ENCODE measurements at places on chromosomes 11 and 22.

GRCh38 chr11:76385903-76386302 lies 4.8 kb downstream of the GVQW3 start:
- DNase-seq: no peak

DNA sequence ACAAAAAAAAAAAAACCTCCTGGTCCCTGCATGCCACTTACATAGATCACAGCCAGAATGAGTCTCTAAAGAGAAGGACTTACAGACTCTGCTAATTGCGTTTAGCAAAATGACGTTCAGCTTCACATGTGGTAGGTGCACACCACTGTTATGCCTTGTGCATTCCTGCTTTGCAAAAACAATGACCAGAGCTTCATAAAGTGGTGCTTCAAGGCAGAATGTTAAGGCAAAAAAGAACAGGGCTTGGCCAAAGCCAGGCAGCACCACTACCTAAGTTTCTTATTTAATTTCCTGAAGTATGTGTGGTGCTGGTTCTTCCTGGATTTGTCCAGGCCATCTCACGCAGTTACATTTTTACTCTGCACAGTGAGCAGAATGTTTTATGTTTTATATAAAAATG lies 85.2 kb downstream of the GALNT18 start:
- DNase-seq: no peak

GRCh38 chr11:94856443-94856842 lies 88.3 kb downstream of the AMOTL1 start:
- no peak for DNase-seq

DNA sequence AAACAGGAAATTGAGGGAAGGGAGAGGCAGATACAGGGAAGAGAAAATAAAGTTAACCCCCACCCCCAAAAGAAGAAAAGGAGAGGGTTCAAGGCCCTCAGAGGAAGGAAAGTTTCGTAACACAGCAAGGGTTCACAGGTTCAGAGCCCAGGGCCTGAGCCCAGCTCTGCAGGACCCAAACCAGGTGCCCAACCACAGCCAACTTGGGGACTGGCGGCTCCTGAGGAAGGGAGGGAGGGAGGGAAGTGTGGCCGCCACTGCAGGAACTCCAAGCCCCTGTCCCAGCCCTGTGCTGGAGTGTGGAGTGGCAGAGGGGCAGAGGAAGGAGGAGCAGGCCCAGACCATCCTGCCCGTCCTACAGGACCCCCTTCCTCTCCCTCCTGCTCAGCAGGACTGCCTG lies 59.2 kb downstream of the ELFN2 start:
- no peak for DNase-seq

DNA sequence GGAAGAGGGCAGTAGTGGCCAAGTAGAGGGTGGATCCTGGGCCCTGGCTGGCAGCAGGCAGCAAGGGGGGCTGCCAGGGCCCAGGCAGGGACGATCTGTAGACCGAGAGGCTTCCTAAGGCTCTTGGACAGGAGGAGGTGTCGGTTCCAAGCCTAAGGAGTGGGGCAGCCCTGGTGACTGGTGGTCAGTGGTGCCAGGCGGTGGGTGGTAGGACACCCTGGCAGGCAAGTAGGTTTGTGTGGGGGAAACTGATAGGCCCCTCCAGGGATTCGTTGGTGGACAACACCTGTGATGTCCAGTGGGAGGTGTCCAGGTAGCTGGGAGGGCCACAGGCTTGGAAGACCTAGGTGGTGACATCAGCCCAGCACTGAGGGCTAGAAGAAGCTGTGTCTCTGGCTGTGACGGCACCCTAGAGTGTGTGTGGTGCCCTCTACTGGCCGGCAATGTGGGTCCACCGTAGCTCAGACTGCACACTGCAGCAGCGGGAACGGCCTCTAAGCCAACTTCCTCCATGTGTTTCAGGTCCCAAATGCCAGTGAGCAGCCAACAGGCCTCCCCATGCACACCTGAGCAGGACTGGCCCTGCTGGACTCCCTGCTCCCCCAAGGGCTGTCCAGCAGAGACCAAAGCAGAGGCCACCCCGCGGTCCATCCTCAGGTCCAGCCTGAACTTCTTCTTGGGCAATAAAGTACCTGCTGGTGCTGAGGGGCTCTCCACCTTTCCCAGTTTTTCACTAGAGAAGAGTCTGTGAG lies 9.4 kb upstream of the SAMM50 start:
- DNase-seq: peak; percentile 41

GRCh38 chr11:44229098-44229497 lies 80.8 kb downstream of the ALX4 start:
- DNase-seq: no peak

GRCh38 chr11:126892756-126893155 lies 107.8 kb downstream of the KIRREL3 start:
- DNase-seq: no peak

- DNase-seq: no peak
Measured at GRCh38 chr11:22666688-22667439, 453 bp downstream of the GAS2 start.

- peak; percentile 37 for DNase-seq
Measured at GRCh38 chr11:64141081-64141783, 24.7 kb downstream of the MACROD1 start.

GRCh38 chr11:71305451-71306125 lies 53.2 kb upstream of the SHANK2 start:
- DNase-seq: peak; percentile 14

- DNase-seq: no peak
Measured at GRCh38 chr22:50522208-50522805, 3.1 kb downstream of the SCO2 start.

GRCh38 chr22:25488244-25489020 lies 76.0 kb upstream of the GRK3 start:
- peak; percentile 92 for DNase-seq

DNA sequence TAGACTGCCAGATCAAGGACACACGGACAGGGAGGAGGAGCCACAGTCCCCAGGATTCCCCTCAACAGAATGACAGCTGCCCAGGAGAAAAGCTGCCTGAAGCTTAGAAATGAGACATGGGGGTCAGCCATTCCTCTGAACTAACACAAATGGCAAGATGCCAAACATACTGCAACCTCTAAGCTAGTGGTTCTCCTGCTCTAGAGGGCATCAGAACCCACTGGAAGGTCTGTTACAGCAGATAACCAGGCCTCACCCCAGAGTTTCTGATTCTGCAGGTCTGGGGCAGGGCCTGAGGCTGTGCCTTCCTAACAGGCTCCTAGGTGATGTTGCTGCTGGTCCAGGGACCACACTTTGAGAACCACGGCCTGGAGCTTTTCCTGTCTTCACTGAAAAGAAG lies 28.6 kb upstream of the BID start:
- DNase-seq: no peak

- DNase-seq: peak; percentile 60
Measured at GRCh38 chr11:17171343-17171742, 36.4 kb downstream of the PIK3C2A start.

DNA sequence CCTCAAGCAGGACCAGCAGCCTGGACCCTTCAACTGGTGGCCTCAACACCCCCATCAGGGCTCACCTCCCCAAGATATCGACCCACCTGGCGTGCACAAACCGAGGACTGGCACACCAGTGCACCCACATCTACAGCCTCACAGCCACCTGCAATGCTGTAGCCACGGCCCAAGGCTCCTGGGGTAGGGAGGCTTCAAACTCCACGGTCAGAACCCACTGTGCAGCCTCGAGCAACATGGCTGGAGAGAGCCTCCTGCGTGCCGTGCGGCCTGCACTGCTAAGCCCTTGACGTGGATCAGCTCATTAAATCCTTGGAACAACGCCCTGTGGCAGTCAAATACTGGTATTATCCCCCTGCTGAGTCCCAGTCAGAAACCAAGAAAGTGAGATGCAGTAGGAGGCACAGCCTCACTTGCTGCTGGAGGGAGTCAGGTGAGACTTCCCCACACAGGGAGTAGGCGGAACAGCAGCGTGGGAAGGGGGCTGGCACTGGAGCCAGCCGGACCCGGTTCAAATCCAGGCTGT lies 4.6 kb downstream of the CARD10 start:
- DNase-seq: no peak

- no peak for DNase-seq
Measured at GRCh38 chr11:4127357-4127756, 32.8 kb downstream of the RRM1 start.

- DNase-seq: no peak
Measured at GRCh38 chr11:47438721-47439120, 10.2 kb downstream of the RAPSN start.

DNA sequence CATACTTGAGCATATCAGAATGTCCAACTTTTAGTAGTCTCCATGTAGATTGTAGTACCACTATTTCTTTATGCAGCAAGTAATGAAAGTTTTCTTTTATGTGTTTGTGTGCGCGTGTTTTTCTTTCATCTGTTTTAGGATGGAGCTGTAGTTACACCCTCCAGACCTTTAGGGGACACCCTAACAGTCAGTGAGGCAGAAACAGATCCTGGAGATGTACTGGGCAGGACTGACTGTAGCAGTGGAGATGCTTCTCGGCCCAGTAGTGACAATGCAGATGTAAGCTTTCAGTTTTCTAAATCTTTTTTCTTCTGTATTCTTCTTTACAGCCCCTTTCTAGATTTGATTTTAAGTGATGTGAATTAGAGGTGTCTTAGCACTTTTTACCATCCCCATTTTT lies 79.9 kb upstream of the GRIK4 start:
- DNase-seq: peak; percentile 83

DNA sequence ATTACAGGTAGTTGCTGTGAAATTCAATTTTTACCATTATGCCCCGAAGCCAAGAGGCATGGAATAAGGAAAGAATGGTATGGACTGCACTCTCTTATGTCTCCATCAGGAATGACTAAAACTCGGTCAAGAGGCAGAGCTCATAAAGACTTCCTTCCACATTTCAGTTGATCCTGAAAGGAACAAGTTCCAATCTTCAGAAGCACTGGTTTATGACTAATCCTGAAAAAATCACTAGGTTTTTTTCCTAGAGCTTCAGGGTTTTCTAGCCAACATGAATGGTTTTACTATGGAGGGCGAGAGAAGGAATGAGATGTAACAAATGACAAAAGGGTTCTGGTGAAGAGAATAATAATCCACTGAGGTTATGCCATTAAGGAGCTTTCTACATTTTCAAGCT lies 832.2 kb downstream of the NTM start:
- peak; percentile 18 for DNase-seq

- DNase-seq: no peak
Measured at GRCh38 chr11:122747351-122747781, 90.9 kb upstream of the CRTAM start.

DNA sequence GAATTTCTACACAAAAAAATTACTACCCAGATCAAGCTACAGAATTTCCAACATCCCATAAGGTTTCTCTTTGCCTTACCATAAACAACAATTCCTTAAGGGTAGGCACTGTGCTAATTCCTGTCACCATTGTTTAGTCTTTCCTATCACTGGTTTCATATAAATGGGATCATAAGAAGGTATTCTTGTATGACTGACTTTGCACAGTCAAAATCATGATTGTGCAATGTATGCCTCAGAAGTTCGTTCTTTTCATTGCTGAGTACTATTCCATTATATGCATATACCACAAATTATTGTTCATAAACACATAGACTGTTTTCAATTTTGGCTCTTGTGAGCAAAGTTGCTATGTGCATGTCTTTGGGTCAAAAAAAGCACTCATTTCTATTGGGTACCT lies 611.6 kb upstream of the CADM1 start:
- DNase-seq: no peak

GRCh38 chr11:95241681-95242081 lies 10.7 kb upstream of the SESN3 start:
- DNase-seq: no peak

GRCh38 chr22:40392618-40393017 lies 22.2 kb downstream of the SGSM3 start:
- no peak for DNase-seq

GRCh38 chr11:39432929-39433328 lies 2026.5 kb downstream of the LRRC4C start:
- no peak for DNase-seq

DNA sequence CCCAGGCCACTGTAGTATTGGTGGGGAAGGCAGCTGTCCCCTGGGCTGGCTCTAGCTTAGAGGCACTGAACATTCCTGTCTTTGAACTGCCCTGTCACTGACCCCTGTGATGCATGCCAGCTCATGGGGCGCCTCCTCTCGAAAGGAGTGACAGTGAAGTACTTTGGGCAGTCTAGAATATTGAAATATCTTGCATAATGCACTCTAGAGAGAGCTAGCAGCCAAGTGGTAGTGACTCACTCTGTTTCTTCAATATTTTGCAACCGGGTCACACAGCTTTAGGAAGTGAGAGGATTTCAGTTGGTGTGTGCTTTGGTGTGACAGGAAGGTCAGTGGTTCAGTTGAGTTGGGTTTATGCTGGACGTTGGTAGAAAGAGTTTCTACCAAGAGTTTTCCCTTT lies 35.5 kb upstream of the ST14 start:
- DNase-seq: peak; percentile 91

DNA sequence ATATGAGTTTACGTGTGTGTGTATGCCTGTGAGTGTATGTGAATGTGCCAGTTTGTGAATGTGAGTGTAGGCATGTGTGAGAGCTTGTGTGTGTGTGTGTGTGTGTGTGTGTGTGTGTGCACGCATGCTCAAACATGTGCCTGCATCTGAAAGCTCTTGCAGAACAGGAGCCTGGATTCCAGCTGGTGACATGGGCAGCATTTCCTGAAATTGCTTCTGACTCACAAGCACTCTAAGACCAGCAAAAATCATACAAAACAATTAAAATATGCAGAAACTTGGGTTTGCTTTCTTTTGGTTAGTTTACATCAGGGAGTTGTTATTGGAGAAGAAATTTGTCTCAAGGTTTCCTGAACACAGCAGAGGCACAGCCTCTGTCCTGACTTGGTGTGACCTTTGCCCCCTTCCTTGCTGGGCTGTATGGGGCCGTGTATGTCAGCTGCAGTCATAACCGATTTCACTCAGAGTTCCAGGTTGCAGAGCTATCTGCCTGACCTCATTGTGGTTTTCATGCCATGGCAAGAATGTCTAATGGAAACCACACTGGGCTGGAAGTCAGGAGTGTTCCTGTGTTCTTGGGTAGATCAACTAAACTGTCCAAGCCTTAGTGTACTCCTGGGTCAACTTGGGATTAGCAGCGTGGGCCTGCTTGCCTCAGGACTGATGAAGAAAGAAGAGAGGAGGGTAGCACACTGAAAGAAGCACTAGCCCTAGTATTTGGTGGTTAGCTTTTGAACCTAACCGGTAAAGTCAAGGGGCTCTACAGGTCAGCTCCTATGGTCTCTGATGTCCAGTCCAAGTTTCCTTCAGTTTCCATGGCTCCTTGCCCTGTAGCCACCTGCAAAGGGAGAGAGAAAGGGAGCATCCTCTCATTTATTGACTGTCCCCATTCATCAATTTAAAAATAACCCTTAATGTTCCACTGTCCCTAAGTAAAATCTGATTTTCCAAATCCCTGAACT lies 143.7 kb downstream of the SNX19 start:
- DNase-seq: peak; percentile 99

DNA sequence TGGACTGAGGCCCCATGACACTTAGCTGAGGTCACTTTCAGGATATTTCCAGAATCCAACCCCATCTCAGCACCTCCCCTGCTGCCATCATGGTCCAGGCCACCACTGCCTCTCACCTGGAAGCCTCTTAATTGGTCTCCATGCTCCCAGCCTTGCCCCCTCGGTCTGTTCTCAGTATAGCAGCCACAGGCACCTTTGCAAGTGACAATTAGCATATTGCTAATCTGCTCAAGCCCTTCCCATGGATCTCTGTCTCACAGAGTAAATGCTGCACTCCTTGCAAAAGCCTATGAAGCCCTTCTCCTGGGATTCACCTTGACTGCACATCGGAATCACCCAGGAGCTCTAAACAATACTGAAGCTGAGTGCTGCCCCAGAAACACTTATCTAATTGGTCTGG lies 93.5 kb upstream of the CSNK2A3 start:
- no peak for DNase-seq

Measured in M059J (cell line).